Activated CD4-positive, alpha-beta T cell treated with anti-CD3 and anti-CD28 coated beads for 24 hours (primary cell): ENCODE measurements at places on chromosomes 16 and 17.

DNA sequence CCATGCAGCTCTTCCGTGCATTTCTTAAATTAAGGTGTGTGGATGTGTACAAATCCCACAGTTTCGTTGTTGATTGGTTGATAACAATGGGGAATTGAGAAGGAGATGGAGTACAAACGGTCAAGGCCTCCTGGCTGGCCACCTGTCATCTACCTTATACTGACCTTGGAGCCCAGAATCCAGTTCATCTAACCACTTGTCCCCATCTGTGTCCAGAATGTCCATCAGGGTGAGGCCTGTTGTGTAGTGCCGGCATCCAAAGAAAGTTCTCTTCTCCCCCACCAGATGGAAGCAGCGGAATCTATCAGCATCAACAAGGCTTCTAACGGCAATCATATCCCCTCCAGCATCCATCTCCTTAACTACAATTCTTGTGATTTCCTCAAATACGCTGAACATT, 1.5 kb downstream of the GSDMB start:
- no peak for DNase-seq

- no peak for DNase-seq
Observed at GRCh38 chr17:76966486-76967181, 98.4 kb downstream of the MGAT5B start.

DNA sequence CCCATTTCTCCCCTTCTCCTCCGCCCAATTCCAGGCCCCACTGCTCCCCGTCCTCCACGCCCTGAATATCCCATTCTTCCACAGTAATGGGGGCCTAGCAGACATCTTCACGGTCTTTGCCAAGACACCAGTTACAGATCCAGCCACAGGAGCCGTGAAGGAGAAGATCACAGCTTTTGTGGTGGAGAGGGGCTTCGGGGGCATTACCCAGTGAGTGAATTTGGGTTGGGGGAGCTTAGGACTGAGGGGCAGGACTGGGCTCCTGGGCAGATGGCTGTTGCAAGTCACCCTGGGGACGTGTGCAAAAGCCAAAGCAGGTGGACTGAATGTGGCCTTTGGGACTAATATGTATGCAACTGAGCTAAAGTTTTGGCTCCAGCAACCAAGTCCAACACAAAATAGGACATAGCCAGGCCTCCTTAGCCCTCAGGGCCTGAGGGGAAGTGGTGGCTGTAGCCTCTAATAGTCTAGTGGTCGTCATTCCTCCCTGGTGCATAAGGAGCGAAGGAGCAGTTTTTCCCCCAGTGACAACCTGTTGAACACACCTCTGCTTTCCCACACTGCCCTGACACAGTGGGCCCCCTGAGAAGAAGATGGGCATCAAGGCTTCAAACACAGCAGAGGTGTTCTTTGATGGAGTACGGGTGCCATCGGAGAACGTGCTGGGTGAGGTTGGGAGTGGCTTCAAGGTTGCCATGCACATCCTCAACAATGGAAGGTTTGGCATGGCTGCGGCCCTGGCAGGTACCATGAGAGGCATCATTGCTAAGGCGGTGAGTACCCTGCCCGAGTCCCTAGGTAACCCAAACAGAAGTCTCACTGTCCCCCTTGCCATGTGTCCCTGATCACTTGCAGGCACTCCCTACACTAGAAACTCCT, 2.6 kb downstream of the ACADVL start:
- DNase-seq = no peak

DNA sequence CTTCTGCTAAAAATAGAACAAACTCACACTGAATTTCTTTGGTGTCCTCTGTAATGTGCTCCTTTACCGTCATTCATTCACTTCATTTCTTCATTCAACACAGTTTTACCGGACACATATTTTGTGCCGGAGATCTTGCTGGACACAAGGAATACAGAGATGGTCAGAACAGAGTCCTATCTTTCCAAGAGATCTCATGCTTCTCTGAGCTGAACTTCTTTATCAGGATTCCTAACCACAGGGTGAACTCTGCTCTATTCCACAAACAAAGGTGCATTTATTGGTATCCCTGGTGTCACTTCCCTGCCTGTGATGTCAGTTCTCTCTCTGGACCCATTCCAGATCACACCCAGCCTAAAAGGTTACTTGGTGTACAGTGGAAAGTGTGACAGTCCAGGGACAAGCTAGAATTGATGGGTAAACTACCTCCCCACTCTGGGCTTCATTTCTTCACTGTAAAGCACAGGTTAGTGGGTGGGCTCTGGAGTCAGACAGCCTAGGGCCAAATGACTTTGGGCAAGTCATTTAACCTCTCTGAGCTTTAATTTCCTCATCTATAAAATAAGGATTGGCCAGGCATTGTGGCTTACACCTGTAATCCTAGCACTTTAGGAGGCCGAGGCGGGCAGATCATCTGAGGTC, 4.2 kb downstream of the IFI35 start:
- no peak for DNase-seq

DNA sequence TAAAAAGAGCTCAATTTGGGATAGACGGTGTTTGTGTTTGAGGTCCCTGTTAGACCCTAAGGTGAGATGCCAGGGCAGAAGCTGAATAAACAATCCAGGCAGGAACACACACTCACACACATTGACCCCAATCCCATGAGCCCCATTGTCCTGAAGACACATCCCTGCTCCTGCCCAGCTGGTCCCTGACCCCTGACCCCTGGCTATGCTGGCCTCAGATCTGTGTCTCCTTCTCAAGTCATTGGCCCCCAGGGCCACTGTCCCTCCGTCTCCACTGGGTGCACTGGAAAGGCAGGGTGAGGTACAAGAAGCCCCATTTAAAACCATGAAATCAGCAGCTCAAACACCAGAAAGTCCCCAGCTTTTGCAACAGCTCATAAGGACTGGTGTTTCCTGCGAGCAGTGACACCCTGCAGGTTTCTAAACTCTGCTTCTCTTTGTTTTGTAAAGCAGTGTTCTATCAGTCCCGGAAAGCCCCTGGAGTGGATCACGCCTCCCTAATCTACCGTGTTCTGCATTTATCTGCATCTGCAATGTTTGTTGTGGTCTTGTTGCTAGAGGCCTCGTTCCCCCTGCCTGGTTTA, 18.0 kb upstream of the ASGR2 start:
- peak; percentile 41 for DNase-seq

DNA sequence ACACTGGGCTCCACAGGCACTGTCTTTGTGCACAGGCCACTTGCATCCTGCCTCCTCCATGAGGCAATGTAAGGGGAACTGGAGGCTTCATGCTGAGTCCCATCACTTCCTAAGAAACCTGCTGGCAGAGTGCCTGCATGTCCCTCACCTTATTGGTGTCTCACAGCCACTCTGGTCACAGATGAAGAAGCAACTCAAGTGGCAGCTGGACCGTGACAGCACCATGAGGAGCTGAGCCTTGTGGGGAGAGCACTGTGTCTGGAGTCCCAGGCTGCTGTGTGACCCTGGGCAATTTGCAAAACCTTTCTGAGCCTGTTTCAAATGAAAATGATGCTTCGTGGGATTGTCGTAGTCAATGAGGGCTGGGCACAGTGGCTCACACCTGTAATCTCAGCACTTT, 19.5 kb downstream of the ANKRD40 start:
- no peak for DNase-seq

GRCh38 chr16:53952215-53953208, 248.6 kb downstream of the FTO start:
- DNase-seq = no peak

GRCh38 chr17:35708951-35709350, 22.5 kb upstream of the RASL10B start:
- DNase-seq = no peak

DNA sequence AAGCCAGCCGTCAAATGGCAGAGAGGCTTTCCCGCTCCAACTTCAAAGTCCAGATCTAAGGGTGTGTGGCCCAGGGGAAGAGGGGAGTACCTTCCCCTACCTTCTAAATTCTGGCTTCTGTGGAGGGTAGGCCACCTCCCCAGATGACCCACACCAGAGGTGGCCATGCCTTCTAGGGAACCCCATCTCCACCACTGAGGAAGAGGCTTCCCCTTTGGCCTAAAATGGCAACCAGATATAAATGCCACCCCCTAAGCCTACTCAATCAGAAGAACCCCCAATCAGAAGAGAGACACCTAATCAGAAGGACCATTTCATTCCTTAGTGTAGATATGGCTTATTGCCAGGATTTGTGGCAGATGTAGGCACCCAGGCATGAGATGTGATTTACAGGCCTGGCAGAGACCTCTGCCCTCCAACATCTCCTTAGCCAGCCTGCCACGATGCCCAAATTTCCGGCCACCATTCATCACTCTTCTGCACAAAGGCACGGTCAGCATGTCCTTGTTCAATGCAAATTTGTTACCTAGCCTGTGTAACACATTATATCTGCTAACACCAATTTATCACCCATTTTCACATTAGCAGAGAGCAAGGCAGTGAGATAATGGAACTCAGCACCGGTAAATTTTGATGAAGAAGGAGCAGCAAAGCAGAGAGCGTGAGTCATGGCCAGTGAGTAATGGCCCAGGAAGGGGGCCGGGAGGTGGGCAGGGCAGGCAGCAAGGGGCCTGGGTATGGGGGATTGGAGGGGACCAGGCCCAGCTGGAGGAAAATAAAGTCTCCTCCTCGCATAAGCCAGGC, 1.2 kb upstream of the MGAT5B start:
- no peak for DNase-seq

DNA sequence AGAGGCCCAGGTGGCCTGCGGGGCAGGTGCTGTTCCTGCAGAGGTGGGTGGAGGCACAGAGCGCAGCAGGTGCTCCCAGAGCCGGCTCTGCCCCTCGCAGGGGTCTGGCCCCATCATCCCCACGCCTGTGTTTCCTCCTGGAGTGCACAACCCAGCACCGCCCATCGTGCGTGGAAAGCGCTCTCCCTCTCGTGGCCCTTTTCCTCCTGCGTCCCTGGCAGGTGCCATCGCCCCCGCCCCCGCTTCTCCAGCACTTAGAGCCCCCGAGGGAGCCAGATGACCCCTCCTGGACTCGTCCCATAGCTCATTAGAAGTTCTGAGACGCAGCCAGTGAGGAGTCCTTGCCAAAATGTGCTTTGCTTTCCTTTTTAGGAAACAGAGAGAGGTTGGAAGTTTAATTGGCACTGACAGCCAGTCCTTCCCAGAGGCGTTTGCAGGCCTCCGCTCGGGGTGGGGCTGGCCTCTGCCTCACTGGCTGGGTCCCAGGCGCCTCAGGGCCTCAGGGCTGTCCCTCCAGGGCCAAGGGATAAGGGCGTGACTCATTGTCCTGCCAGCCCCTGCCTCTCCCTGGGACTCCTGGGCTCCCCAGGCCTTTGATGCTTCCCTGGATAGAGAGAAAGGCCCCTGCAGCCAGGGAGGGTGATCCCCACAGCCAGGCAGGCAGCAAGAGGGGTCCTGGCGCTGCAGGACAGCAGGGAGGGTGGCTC, 32.2 kb upstream of the CHMP6 start:
- DNase-seq = no peak

- DNase-seq = no peak
Observed at GRCh38 chr17:41178843-41179616, 1.0 kb upstream of the KRTAP4-2 start.

DNA sequence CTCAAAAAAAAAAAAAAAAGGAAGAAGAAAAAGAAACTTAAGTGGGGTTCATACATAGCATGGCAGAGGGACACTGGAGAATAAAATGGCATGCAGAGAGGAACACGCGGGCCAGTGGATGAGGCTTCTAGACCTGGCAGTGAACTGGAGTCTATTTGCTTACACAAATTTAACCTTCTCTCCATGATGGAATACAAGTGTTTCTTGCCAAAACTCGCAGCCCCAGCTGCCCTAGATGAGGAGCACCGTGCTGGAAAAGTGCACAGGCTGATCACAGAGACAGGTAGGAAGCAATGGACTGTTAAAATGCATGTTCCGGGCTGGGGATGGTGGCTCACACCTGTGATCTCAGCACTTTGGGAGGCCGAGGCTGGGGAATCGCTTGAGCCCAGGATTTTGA, 9.3 kb downstream of the SSTR2 start:
- no peak for DNase-seq

- DNase-seq = no peak
Observed at GRCh38 chr17:21149621-21150020, 22.9 kb downstream of the DHRS7B start.

GRCh38 chr17:57861790-57862693, 12.2 kb upstream of the MRPS23 start:
- no peak for DNase-seq

DNA sequence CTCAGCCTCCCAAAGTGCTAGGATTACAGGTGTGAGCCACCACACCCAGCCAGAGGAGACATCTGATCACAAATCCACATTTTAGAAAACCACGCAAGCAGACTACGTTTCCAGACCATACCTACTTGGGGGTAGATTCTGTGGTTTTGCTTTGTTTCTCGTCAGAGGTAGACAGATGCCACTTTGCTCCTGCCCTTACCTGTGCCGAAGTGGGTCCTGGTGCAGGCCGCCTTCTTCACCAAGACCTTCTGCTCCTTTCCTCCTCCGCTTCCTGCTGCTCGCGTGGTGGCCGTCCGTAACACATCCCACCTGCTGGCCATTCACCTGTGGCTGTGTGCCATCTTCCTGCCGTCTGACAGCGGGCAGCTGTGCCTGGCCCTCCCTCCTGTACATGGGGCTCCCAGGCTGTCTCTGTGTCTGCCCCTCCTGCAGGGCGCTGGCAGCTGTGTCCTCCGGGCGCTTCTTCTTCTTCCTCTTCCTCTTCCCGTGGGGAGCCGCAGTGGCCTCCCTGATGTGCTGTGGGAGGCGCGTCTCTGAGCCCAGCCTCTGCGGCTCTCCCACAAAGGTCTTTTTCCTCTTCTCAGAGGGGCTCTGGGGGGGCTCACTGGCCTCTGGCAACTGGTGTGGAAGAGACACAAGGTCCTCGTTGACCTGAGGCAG, 21.2 kb upstream of the CYTH1 start:
- no peak for DNase-seq

- DNase-seq = no peak
Observed at GRCh38 chr17:38606646-38607611, 1.2 kb upstream of the SRCIN1 start.

DNA sequence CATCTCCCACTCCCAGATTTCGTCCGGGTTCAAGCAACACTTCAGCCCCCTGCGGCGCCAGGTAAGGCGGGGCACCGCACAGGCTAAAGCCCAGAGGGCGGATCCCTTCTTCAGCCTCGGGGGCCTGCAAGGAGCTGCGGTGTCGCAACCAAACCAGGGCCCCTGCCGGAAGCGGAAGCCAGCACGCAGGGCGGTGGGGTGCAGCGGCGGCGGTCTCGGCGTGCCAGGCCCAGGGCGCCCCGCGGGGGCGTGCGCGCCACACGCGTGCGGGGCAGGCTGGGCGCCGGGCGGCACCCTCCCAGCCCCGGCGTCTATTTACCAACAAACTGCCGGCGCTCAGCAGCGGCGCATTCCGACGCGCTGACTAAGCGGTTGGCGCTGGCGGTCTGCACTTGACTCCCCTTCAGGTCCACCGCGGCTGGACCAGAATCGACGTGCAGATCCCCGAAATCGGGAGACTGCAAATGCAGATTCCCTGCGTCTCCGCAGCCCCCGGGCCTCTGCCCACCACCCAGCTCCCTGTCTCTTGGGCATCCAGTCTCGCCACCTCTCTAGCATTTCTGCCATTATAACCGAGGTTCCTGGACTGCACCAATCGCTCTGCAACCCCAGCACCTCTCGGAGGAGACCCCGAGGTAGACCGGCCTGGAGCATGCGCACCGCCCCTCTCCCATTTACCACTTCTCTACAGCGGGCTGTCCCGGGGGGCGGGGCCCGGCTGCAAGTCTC, 421 bp upstream of the DLX4 start:
- DNase-seq = peak; percentile 49

GRCh38 chr17:65332375-65332774, 195.2 kb downstream of the RGS9 start:
- no peak for DNase-seq
